ENCODE measurements at places on chromosomes 12 and 14.

DNA sequence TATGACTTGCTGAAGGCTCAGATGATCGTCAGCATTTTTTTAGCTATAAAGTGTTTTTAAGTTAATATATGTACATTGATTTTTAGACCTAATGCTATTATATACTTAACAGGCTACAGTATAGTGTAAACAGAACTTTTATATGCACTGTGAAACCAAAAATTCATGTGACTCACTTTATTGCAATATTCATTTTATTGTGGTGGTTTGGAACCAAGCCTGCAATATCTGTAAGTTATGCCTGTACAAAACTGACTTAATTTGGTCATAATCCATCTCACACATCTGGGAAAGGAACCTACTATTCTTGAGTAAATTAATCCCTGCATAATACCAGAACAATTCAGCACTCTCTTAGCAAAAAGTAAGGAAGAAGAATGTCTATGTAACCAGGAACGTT is 390.7 kb downstream of the SYT1 start:
- DNase-seq, result no peak

DNA sequence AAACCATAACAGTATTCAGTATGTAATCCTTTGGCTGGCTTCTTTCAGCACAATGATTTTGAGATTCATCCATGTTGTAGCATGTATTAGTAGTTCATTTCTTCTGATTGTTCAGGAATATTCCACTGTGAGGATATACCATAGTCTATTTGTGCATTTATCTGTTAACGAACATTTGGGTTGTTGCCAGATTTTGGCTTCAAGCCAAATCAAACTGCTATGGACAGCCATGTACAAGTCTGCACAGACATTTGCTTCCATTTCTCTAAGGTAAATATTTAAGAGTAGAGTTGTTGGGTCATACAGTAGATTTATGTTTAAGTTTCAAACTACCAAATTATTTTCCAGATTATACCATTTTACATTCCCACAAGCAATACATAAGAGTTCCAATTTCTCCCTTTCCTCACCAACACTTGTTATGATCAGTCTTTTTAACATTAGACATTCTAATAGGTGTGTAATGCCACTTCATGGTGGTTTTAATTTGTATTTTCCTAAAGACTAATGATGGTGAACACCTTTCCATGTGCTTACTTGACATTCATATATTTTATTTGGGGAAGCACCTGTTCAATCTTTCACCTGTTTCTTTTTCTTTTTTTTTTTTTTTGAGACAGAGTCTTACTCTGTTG is 56.6 kb downstream of the ZFYVE21 start:
- DNase-seq, result no peak

- no peak for DNase-seq
These were observed 155.9 kb downstream of the SLC41A2 start for GRCh38 chr12:104802208-104802607.

GRCh38 chr12:3741882-3742672 is 10.8 kb downstream of the CRACR2A start:
- no peak for DNase-seq

DNA sequence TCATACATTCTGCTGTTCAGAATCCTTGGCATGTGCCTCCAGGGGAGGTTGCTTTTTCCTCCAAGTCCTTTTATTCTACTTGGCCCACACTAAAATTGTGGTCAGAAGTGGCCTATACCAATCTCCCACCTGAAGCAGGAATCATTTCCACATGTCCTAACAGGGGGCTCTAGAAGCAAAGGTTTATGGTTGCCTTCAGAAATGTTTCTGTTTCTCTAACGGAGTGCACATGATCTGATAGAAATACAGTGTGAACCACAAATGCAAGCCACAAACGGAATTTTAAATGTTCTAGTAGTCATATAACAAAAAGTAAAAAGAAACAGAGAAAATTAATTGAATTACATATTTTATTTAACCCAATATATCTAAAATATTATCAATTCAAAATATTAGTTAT is 4.0 kb downstream of the PTGER2 start:
- no peak for DNase-seq

DNA sequence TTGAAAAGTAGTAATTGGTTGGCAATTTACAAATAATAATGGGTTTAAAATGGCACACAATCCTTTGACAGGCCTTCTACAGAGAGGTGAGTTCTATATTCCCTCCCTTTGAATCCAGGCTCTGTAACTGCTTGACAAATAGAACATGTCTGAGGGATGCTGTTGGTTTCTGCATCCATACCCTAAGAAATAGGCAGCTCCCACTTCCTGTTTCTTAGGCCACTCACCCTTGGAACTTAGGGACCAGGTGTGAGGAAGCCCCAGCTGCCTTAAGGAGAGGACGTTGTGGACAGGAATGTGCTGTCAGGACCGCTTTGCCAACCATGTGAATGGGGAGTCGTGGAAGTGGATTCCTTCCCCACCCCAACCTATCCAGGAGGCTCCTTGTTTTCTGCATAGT is 59.4 kb downstream of the LMNTD1 start:
- DNase-seq, result no peak

DNA sequence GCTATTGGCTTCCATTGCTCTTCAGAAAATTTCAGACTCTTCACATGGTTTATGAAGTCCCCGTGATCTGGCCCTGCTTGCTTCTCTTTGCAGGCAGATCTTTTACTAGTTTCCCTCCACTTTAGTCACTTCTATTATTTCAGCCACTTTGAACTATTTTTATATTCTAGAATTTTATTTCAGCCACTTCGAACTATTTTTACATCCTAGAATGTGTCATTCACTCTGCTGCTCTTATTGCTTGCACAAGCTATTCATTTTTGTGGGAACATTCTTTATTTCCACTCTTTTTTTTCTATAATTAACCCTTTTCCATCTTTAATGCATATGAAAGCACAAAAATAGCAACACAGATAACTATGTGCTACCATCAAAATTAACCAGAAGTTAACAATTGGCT is 24.5 kb downstream of the TSHR start:
- no peak for DNase-seq
